ENCODE measurements at places on chromosomes 4 and X.

DNA sequence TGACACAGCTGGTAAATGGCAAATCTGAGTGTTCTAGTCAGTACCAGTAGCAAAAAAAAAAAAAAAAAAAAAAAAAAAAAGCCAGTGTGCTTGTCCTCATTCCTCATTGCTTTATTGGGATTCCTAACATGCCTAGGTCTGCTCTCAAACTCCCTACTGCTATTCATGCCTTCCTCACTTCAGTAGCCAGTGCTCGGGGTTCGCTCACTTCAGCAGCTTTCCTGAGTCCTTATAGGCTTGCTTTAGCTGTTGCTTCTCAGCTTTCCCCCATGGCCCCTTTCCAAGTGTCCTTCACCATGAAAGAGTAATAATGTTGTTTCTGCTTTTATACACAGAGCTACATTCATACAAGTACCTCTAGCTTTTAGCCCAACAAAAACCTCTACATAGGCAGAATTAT, 30.8 kb downstream of the SLITRK2 start:
- no peak for DNase-seq

- peak; percentile 3 for DNase-seq
These were observed 256.3 kb downstream of the CENPC start for GRCh38 chr4:67288964-67289363.

GRCh38 chr4:167028976-167029375, 205.3 kb downstream of the SPOCK3 start:
- DNase-seq: no peak

DNA sequence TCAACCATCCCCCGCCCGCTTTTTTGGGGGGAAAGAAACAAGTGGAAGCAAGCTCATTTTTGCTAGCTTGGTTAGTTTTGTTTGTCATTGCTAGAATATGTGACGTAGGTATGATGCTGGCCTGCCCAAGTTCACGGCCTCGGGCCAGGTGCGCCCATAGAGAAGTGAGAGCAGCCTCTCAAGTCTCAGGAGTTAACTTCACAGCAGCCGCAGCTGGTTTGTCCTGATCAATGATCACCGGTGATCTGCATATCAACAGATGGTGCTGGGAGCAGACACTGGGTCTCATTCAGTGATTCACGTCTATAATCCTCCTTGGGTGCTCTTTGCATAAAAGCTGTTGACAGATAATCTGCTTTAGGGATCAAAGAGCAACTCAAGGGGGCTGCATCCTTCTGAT, 50.1 kb downstream of the ENPP6 start:
- DNase-seq: no peak

GRCh38 chr4:120724656-120725055, 197.9 kb downstream of the PRDM5 start:
- no peak for DNase-seq

DNA sequence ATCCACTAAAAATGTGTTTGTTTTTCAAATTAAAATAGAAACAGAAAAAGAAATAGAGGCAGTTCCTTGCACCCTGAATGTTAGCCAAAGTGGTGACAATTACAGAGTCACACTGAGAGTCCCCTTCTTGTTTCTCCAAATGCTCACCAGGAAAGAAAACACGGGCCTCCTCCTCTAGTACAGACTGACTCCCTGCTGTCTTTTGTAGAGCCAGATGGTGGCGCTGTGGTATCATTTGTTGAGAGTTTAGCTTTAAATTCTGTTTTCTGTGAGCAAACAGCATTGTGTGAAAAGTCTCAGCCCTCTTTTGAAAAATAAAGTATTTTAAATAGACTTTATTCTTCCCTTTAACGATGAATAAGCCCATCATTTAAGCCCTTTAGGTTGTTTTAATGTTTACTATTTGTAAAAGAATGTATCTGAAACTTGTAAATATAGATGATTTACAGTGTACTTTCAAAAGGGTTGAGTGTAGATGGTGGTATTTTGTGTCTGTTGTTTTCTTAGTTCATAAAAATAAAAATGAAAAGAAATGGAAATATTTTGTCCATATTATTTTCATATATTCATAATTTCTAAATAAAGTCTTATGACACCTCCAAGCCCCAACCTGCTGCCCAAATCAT, 36.9 kb upstream of the ATOH1 start:
- DNase-seq: peak; percentile 59

All from astrocyte of the spinal cord (primary cell).